ENCODE measurements at places on chromosomes 1 and 21.

DNA sequence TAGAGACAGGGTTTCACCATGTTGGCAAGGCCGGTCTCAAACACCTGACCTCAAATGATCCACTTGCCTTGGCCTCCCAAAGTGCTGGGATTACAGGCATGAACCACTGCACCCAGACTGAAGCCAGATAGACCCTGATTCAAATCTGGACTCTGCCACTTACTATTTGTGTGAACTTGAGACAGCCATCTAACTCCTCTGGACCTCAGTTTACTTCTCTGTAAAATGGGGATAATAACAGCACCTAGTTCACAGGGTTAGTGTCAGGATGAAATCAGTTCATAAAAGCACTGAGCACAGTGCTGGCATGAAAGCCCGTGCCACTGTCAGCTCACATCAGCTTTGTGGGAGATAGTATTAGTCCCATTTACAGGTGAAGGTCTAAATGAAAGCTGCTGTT is 28.5 kb downstream of the RAB3B start:
- DNase-seq, result no peak

DNA sequence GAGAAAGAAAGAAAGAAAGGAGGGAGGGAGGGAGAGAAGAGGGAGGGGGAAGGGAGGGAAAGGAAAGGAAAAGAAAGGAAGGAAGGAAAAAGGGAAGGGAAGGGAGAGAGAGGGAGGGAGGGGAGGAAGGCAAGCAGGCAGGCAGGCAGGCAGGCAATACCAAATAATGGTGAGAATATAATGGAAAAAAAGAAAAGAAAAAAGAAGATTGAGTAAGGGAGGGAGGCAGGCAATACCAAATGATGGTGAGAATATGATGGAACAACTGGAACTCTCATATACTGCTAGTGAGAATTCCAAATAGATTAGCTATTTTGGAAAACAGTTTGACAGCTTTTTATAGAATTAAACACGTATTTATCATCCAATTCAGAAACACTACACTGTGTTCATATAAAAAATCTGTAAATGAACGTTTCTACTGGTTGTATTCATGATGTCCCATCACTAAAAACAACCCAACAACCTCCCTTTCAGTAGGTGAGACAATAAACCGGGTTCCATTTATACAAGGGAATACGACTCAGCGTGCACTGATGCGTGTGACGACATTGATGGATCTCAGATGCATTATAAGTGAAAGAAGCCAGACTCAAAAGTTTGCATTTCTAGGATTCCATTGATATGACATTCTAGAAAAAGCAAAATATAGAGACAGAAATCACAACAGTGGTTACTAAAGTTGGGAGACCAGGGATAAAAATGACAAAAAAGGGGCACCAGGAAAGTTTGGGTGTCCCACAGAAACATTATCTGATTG is 226.4 kb downstream of the DSCAM start:
- no peak for DNase-seq

- DNase-seq, result no peak
These were observed 1.1 kb downstream of the IL24 start for GRCh38 chr1:206898089-206898914.

DNA sequence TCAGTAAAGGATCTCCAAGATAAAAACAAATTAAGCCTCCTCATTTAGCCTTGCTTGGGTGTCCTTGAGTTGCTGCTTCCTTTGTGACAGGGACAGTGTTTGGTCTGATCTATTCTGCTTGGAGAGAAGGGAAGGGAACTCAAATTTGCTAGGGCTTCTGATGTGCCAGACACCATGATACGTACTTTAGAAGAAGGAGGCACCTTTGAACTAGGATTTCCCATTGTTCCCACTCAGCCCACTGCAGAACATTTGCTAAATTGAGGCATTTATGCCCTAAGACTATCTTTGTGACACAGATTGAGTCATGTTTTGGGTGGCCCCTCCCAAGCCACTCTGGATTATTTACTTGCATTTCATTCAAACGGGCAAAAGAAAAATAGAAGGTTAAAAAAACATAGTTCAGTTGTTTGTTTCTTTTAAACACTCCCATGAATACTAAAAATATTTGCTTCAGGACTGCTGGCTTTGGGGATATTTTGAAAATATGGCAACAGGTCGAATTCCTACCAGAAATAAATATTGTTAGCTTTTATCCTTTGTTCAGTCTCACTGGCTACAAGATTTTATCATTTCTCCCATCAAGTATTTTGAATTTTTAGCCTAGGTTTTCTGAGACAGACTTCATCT is 81.9 kb upstream of the WLS start:
- no peak for DNase-seq

DNA sequence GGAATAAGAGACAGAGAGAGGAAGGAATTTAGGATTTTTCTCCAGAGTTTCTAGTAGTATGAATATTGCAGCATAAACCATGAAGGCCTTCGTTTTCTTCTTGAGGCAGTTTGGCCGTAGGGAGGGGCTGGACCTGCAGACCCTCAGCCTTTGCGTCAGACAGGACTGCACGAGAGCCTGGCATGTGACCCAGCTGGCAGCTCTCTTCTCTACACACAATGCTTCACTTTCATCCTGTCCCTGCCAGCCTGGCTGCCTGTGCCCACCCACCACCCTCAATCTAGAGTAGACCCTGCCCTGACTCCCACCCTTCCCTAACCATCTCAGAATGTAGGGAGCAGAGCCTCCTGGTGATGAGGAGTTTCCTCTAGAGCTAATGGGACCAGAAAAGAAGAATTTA is 1.6 kb downstream of the CA14 start:
- DNase-seq, result no peak

GRCh38 chr1:56132520-56132919 is 446.8 kb downstream of the PLPP3 start:
- DNase-seq, result no peak

DNA sequence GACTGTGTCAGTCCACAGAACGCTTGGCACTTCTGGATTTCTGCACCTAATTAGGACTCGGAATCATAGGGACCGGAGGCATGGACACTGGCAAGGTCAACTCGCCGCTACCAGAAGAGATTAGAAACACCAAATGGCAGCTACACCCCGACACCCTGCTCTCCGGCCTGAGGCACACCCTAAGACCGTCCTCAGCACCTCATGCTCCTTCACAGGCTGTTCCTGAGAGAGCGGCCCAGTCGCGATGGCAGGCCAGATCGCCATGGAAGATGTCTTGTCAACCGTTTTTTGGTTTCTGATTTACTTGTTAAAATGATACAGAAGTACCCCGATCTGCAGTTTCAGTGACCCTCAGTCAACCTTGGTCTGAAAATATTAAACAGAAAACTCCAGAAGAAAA is 46.8 kb downstream of the NPHP4 start:
- DNase-seq, result peak; percentile 32

DNA sequence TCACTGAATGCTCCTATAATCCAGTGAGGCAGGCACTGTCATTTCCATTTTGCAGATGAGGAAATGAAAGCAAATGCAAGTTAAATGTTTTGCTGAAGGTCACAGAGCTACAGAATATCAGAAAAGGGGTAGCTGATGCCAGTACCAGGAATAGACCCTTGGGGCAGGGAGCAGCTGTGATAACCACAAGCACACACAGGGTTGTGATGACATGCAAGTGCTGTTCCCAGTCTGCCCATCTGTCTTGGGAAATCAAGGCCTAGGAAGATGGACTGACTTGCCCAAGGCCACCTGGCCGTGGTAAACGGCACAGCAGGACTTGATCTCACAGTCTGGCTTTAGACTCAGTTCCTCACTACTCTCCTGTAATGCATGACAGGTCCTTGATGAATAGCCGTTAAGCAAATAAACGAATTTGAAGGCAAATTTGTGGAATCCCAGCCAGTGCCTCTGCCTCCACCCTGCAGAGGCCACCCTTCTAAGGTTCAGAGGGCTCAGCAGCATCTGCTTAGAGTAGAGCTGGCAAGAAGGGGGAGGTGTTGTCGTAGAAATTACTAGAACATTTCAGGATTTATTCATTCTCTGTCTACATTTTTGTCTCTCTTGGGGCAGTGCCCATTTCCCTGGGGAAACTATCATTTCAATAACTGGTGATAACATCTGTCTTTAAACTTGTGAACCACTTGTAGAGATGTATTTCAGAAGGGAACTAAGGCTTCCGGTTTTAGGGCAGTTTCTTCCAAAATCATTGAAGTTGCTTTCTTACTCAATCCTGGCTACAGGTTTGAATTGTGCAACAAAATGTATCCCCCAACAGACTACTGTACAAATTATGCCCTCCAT is 53.2 kb upstream of the MRPS6 start:
- no peak for DNase-seq

DNA sequence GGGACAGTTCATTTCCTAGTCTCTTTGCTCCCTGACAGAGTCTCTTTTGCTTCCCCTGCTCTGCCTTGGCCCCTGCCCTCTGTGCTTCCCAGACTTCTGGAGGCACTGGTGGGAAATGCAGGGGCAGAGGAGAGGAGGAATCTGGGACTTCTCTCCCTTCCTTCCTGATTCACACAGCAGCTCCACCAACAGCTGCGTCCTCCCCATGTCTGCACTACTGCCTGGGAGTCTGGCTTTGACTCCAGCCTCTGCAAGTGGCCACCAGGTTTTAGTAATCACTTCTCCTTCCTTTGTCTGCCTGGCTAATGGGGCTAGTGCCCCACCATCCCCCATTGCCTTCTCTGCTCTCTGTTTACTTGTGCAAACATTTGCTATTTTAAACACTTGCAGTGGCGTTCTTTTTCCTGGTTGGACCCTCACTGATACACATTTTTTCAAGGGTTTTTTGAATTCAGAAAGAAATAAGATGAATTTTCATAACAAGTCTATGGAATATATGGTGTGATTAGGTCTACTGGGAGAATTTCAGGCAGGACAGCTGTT is 21.9 kb downstream of the FASLG start:
- DNase-seq, result no peak

GRCh38 chr1:25821112-25821476 is 1.3 kb downstream of the MTFR1L start:
- no peak for DNase-seq

GRCh38 chr1:214384373-214385079 is 103.6 kb downstream of the SMYD2 start:
- DNase-seq, result no peak

DNA sequence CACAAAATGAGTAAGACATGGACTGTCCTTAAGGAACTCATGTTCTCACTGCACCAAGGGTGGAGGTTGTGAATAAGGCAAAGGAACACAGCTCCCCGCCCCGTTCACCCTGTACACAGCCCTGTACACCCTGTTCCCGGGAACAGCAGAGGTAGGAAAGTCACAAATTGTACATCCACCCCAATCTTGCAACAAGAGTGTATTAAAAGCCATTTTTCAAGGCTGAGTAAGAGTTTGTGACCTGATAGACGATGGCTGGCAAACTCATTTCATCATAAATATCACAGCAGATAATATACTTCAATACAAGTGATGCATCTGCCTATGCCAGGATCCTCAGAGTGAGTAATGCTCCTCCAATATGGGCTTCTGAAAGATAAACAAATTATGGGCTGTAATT is 52.5 kb upstream of the CAMK1G start:
- no peak for DNase-seq

- no peak for DNase-seq
These were observed 8.3 kb upstream of the COL16A1 start for GRCh38 chr1:31712068-31712467.

GRCh38 chr1:229340496-229340895 is 2.4 kb downstream of the CCSAP start:
- DNase-seq, result no peak

DNA sequence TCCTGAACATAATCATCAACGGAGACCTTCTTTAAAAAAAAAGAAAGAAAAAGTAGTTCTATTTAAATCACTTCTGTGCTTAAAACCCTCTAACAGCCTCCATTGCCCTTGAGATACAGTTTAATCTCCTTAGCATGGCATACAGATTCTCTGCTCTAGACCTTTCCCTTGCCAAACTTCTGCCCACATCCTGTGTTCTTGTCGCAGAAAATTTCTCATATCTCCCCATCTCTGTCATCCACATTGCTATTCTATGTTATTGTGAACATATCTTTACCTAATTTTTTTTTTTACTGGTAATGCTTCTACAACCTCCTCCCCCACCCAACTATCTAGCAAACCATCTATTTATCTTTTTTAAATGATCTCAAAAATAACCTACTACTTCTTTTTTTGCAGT is 135.7 kb upstream of the PROX1 start:
- no peak for DNase-seq

- DNase-seq, result no peak
These were observed 51.8 kb downstream of the MAGI3 start for GRCh38 chr1:113442131-113442530.

DNA sequence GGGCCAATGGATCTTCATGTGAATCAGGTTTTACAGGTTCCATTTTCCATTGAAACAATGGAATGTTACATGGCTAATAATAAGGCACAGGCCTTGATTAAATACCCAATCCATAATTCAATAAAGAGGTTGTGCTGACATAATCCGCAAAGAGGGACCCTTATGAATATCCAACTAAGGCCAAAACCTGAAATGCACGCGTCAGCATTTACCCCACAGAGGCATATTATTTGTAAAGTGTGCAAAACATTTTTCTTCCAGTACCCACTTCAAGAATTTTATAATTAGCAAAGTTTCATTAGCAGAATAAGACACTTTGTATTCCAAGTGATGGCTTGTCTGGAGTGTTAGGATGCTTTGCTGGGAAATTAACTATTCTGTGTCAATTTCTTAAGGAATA is 220.6 kb upstream of the C8B start:
- DNase-seq, result no peak

GRCh38 chr1:208167261-208167869 is 76.8 kb downstream of the PLXNA2 start:
- no peak for DNase-seq

DNA sequence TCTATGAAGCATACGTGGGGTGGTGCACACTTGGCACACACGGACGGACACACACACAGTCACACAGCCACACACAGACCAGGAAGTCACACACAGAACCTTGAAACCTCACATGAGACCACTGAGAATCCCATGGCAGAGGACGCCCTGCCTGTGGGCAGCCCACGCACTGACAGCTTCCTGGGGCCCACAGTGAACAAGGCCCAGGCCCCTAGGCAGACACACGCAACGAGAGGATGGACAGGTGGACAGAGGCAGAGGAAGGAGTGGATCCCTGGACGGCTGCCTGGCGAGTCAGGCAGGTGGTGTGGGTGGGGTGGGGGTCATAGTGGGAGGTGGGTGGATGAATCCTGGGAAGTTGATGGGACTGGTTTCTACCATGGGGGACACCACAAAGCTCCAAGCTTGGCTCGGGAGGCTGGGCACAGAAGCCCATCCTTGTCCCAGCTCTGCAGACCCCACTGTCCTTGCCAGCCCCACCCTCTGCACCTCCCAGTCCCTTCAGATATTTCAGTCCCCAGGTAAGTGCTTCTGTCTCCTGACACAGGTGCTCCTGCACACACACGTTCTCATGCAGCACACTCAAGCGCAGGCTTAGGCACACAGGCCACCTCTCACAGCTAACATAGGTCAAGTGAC is 49.1 kb downstream of the WNT9A start:
- DNase-seq, result no peak

- no peak for DNase-seq
These were observed 119.6 kb downstream of the NRIP1 start for GRCh38 chr21:14945176-14945575.

All from vagina (tissue), 2 donors.